ENCODE measurements at places on chromosomes 1 and 21. TPM values are rescaled to one million over a fixed set of nuclear protein-coding genes. Genes with fewer than 3 reads are reported as not detected.

OLFML2B gene
- total RNA-seq: 0.28 TPM

CELA2A gene
- total RNA-seq: not detected

LPAR3 gene
- not detected for total RNA-seq

DEPDC1 gene
- 49.6 TPM for total RNA-seq

ERICH3 gene
- not detected for total RNA-seq

PIK3C2B gene
- total RNA-seq: 25.0 TPM

RGS8 gene
- total RNA-seq: not detected

FNDC5 gene
- total RNA-seq: 0.40 TPM

MCOLN3 gene
- not detected for total RNA-seq

OVAAL gene
- total RNA-seq: not detected

SFN gene
- 0.13 TPM for total RNA-seq

F5 gene
- 0.13 TPM for total RNA-seq

A3GALT2 gene
- total RNA-seq: not detected

PCP4 gene
- not detected for total RNA-seq

TMEM81 gene
- total RNA-seq: 3.0 TPM

C8A gene
- total RNA-seq: not detected

CFH gene
- total RNA-seq: 74.6 TPM

LAMC1 gene
- total RNA-seq: 428 TPM

SPRR2B gene
- total RNA-seq: not detected

PER3 gene
- 1.7 TPM for total RNA-seq

GFI1 gene
- total RNA-seq: 0.26 TPM

ANKRD13C gene
- total RNA-seq: 30.3 TPM

TFAP2E gene
- total RNA-seq: 0.07 TPM

AMPD1 gene
- not detected for total RNA-seq

MXRA8 gene
- 2.2 TPM for total RNA-seq

S100A7A gene
- not detected for total RNA-seq

FCN3 gene
- not detected for total RNA-seq

PCNX2 gene
- 3.5 TPM for total RNA-seq

WDTC1 gene
- total RNA-seq: 18.3 TPM

SIPA1L2 gene
- total RNA-seq: 9.9 TPM

TNN gene
- not detected for total RNA-seq

MFSD2A gene
- total RNA-seq: 2.9 TPM

TDRD5 gene
- total RNA-seq: not detected

CA6 gene
- total RNA-seq: not detected

TSSK3 gene
- total RNA-seq: 0.20 TPM

NIBAN1 gene
- total RNA-seq: 14.9 TPM

FCGR2B gene
- total RNA-seq: not detected

CFHR4 gene
- not detected for total RNA-seq

PROX1 gene
- total RNA-seq: 0.49 TPM

ANGPTL3 gene
- total RNA-seq: not detected

KRTAP13-2 gene
- not detected for total RNA-seq

SPRR2E gene
- not detected for total RNA-seq

DCDC2B gene
- not detected for total RNA-seq

AIM2 gene
- not detected for total RNA-seq

SLC25A34 gene
- total RNA-seq: 0.42 TPM
